ENCODE measurements at places on chromosomes 6 and 20.

- H3K4me3 ChIP-seq, result no peak overlapping the region
- H3K36me3 ChIP-seq, result no peaks in the 10 kb centered on the region
- DNase-seq, result no peak
- H3K4me1 ChIP-seq, result no peaks in the 10 kb centered on the region
- H3K27me3 ChIP-seq, result no peaks in the 10 kb centered on the region
- H3K27ac ChIP-seq, result no peak overlapping the region
Observed at GRCh38 chr6:470051-470900, 78.7 kb downstream of the IRF4 start.

GRCh38 chr6:155090166-155090565 is 95.1 kb downstream of the TIAM2 start:
- DNase-seq, result no peak
- H3K27me3 ChIP-seq, result no peaks in the 10 kb centered on the region
- no peaks in the 10 kb centered on the region for H3K36me3 ChIP-seq
- no peak overlapping the region for H3K27ac ChIP-seq
- no peak overlapping the region for H3K4me3 ChIP-seq

GRCh38 chr6:149223120-149223903 is 94.2 kb upstream of the TAB2 start:
- no peaks in the 10 kb centered on the region for H3K27me3 ChIP-seq
- H3K36me3 ChIP-seq, result no peaks in the 10 kb centered on the region
- DNase-seq, result no peak
- no peak overlapping the region for H3K27ac ChIP-seq
- H3K4me1 ChIP-seq, result peaks cover 22% of the 10 kb centered on the region

DNA sequence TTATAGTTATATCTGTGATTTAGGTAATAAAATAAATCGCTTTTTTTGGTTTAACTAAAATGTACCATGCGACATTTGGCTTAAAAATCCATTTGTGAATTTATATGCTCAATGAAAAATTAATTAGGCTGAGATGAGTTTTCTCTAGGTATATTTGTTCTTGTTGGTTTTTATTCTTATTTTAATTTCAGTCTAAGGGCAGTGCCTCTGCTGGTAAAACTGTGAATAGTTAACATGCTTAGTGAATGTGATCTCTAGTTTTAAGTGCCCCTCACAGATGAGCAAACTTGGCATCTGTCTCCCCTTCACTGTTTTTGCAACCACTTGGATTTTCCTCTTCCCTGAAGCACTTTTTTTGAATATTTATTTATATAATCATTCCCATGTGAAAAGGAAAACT is 822.7 kb downstream of the GRIK2 start:
- no peak overlapping the region for H3K27ac ChIP-seq
- H3K36me3 ChIP-seq, result no peaks in the 10 kb centered on the region
- no peaks in the 10 kb centered on the region for H3K27me3 ChIP-seq
- no peak overlapping the region for H3K4me3 ChIP-seq

GRCh38 chr6:140077827-140078560 is 703.5 kb upstream of the CITED2 start:
- H3K4me3 ChIP-seq, result no peak overlapping the region
- H3K4me1 ChIP-seq, result peaks cover 16% of the 10 kb centered on the region
- H3K27me3 ChIP-seq, result no peaks in the 10 kb centered on the region
- H3K36me3 ChIP-seq, result no peaks in the 10 kb centered on the region
- H3K27ac ChIP-seq, result peak overlapping the region; percentile 51

- no peaks in the 10 kb centered on the region for H3K4me1 ChIP-seq
- H3K36me3 ChIP-seq, result no peaks in the 10 kb centered on the region
- H3K27ac ChIP-seq, result no peak overlapping the region
- no peak overlapping the region for H3K4me3 ChIP-seq
- DNase-seq, result no peak
Observed at GRCh38 chr6:39464067-39464466, 141.6 kb upstream of the KCNK16 start.

GRCh38 chr6:21489826-21490225 is 103.7 kb upstream of the SOX4 start:
- no peak for DNase-seq
- H3K4me1 ChIP-seq, result no peaks in the 10 kb centered on the region
- no peak overlapping the region for H3K4me3 ChIP-seq
- no peak overlapping the region for H3K27ac ChIP-seq
- H3K36me3 ChIP-seq, result no peaks in the 10 kb centered on the region
- no peaks in the 10 kb centered on the region for H3K27me3 ChIP-seq

GRCh38 chr6:146910611-146911010 is 293.6 kb upstream of the STXBP5 start:
- no peaks in the 10 kb centered on the region for H3K36me3 ChIP-seq
- no peak for DNase-seq
- H3K4me1 ChIP-seq, result peaks cover 26% of the 10 kb centered on the region
- H3K27ac ChIP-seq, result no peak overlapping the region

DNA sequence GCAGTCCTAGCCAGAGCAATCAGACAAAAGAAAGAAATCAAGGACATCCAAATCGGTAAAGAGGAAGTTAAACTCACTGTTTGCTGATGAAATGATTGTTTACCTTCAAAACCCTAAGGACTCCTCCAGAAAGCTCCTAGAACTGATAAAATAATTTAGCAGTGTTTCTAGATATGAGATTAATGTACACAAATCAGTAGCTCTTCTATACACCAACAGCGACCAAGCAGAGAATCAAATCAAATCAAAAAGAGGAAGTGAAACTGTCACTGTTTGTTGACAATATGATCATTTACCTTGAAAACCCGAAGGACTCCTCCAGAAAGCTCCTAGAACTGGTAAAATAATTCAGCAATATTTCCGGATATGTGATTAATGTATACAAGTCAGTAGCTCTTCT is 21.7 kb downstream of the SERPINB9 start:
- H3K27me3 ChIP-seq, result no peaks in the 10 kb centered on the region
- no peak overlapping the region for H3K27ac ChIP-seq
- peaks cover 18% of the 10 kb centered on the region for H3K4me1 ChIP-seq
- no peak overlapping the region for H3K4me3 ChIP-seq
- DNase-seq, result no peak

DNA sequence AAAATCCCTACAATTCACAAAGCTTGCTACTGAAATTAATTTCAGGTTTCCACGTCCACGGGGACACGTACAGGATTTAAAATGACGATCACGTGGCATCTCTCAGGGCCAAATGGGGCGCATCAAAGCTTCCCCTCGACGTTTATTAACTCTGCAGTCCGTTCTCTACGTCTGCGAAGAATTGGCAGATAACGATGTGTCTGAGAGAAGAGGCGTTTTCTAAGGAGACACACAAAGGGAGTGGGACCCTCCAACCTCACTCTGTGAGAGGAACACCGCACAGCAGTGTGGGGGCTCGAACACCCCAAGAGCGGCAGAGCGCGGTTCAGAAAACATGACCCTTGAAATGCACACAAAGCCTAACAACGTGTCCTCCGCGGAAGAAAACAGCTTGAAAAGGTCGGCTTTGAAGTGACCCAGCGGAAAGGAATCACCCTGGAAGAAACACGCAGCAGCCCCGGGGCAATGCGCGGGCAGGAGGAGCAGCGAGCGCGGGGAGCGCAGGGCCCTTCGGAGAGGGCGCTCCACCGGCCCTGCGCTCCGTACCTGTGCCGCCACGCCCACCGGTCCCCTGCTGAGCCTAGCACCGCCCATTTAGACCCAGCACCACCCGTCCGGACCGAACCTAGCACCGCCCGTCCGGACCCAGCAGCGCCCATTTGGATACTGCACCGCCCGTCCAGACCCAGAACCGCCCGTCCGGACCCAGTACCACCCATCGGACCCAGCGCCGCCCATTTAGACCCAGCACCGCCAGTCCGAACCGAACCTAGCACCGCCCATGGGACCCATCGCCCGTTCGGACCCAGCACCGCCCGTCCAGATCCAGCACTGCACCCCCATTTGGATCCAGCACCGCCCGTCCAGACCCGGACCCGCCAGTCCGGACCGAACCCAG is 1.1 kb upstream of the AFDN start:
- H3K27ac ChIP-seq, result peak overlapping the region; percentile 54
- no peaks in the 10 kb centered on the region for H3K36me3 ChIP-seq
- no peak for DNase-seq
- H3K4me1 ChIP-seq, result peaks cover 34% of the 10 kb centered on the region
- H3K27me3 ChIP-seq, result no peaks in the 10 kb centered on the region

All from esophagus muscularis mucosa (tissue), 4 donors.